ENCODE measurements at places on chromosomes 7 and 10. TPM values are rescaled to one million over a fixed set of nuclear protein-coding genes. Genes with fewer than 3 reads are reported as not detected.

LIPF gene
- polyA plus RNA-seq, result not detected

GOLGA7B gene
- not detected for polyA plus RNA-seq

LRRN3 gene
- polyA plus RNA-seq, result 6.9 TPM

ATRNL1 gene
- 0.13 TPM for polyA plus RNA-seq

IKZF1 gene
- not detected for polyA plus RNA-seq

AQP1 gene
- 0.55 TPM for polyA plus RNA-seq

UFSP1 gene
- 1.0 TPM for polyA plus RNA-seq

CDK14 gene
- polyA plus RNA-seq, result 6.9 TPM

AKR1C4 gene
- polyA plus RNA-seq, result not detected

VKORC1L1 gene
- 12.5 TPM for polyA plus RNA-seq

CALML3 gene
- not detected for polyA plus RNA-seq

ACSM6 gene
- polyA plus RNA-seq, result not detected

ATOH7 gene
- not detected for polyA plus RNA-seq

RNLS gene
- polyA plus RNA-seq, result 4.5 TPM
